ENCODE measurements at places on chromosomes 11 and 22.

DNA sequence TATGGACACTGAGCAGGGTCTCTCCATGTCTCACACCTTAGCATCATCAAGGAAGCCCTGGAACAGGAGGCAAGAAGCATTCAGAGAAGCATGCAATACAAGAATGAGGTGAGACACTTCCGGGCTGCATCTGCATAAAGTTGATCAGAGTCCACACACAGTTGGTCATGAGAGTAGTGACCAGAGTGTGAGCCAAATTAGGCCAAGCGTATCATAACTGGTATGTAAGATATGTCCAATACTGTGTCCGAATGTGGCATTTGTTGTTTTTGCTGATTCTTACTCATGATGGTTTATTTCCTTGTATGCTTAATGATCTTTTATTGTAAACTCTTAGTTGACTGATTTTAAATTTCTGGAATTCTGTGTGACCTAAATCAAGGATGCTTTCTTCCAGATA, 315.7 kb downstream of the INSC start:
- no peak for DNase-seq

- DNase-seq = no peak
Observed at GRCh38 chr22:45826520-45826919, 150.4 kb downstream of the WNT7B start.

DNA sequence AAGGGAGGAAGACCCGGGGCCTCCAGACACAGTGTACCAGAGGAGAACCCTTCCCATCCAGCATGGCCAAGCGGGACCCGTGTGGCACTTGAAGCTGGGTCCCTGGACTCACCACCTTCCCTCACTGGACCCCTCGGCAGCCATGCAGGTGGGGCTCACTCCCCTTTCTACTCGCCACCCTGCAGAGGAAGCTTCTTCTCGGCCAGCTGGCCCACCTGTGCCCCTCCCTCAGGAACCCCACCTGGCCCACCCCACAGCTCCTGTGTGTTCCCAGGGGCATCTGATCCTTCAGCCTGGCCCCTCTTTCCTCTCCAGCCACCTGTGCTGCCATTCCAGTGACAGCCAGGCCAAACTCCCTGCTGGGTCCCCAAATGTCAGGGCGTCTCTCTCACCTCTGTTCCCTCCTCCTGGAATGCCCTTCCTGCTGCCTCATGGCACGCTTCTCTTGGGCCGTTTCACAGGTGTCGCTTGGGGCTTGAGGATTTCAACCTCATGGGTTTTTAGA, 38.0 kb downstream of the IGF2 start:
- no peak for DNase-seq

GRCh38 chr11:62804310-62805075, 747 bp downstream of the NXF1 start:
- DNase-seq = peak; percentile 13

GRCh38 chr11:117855912-117856651, 20.4 kb downstream of the FXYD6 start:
- no peak for DNase-seq

GRCh38 chr22:31276426-31277167, 15.7 kb downstream of the PIK3IP1 start:
- DNase-seq = no peak

GRCh38 chr22:40007853-40008710, 13.3 kb downstream of the FAM83F start:
- no peak for DNase-seq

GRCh38 chr11:123195188-123196059, at the start of gene CLMP:
CLMP (minus strand) TSS chr11:123195248; CDS start chr11:123194940, 308 bp downstream.
- DNase-seq = no peak

GRCh38 chr11:64858467-64859263, 14.2 kb upstream of the CDC42BPG start:
- no peak for DNase-seq

DNA sequence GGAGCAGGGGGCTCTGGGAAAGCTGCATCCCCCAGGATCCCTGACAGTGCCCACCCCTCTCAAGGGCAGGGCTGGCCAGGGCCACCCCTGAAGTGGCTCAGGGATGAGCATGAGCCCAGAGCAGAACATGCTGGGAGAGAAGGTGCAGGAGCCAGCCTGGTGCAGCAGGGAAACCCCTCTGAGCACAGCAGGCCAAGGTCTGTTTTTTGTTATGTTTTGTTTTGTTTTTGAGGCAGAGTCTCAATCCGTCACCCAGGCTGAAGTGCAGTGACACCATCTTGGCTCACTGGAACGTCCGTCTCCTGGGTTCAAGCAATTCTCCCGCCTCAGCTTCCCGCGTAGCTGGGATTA, 792 bp upstream of the SBF1 start:
- DNase-seq = no peak

DNA sequence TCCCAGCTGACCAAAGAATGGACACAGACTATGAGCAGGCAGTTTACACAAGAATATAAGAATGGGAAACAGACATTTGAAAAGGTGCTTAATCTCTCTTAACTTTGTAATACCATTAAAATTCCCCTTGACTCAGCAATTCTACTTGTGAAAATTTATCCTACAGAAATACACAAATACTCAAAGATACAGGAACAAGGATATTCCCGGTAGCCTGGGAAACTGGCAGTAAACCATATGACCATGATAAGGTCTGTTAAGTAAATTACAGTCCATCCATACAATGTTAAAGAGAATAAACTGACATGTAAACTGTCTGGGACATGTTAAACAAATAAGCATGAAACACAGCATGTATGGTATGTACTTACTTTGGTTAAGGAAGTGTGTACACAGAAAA, 8.7 kb upstream of the MTFP1 start:
- no peak for DNase-seq
